ENCODE measurements at places on chromosomes 3 and 15.

DNA sequence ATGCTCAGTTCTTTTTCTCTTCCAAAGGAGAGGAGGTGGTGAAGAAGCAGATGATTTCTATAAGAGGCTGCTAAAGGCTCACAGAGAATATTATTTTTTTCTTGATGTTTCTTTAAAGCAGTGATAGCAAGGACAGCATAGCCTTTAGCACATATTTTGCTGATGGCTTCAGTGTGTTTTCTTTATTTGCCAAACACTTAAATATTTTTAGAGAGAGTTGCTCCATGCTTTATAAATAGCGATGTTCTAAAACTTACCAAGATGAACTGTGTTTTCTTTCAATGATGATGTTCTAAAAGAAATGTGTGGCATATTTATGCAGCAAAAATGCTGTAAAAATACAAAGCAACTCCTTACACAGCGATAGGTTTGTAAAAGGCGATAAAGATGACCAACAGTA is 11.8 kb upstream of the KCNAB1 start:
- no peak for DNase-seq

- no peak for DNase-seq
These were observed 34.6 kb upstream of the SEMA6D start for GRCh38 chr15:47682661-47683060.

DNA sequence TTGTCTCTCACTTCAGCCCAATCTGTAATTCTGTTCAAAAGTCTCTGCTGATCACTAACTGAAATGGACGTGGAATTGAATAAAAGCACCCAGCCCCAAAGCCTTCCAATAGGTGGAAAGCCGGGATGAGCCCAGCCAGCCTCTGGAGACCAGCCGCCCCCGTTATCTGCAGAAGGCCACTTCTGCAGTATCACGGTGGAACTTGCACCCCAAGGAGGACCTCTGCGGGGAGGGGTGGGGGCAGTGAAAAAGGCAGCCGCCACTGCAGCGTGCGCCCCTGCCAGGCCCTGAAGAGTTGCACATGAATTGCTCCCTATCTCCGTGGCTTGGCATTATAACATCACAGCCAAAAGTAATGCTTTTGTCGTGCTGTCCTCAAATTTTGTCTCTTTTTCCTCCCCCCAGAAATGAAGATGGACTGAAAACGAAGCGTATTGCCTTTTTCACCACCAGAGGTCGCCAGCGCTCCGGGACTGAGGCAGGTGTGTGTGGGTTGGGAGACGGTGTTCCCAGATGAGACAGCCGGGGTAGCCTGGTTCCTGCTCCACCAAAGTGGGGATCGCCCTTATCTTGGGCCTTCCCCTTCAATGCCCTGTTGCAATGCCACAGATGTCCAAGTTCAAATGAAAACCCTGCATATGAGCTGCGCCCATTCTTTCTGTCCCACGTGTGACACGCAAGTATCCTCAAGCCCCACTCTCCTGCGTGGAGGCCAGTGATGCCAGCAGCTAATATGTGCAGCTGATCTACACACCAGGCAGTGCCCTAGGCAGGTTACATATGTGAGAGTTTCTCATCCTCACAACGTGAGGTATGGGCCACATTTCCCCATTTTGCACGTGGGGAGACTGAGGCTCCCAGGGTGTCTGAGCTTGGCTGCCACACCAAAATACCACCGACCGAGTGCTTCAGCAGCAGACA is 96.0 kb downstream of the LRRK1 start:
- peak; percentile 71 for DNase-seq

DNA sequence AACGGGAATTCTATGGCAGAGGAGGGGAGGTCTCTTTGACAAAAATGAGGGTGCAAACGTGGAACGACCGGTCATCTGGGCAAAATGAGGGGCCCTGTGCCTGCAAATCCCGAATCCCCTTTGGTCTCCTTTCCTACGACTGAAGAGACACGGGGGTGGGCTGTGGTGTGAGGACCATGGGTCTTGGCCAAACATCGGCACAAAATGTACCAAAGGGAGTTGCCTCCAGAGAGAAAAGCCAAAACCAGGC is 498 bp downstream of the ZNF280D start:
- no peak for DNase-seq

- DNase-seq, result no peak
These were observed 61.7 kb downstream of the TAMM41 start for GRCh38 chr3:11784971-11785377.

DNA sequence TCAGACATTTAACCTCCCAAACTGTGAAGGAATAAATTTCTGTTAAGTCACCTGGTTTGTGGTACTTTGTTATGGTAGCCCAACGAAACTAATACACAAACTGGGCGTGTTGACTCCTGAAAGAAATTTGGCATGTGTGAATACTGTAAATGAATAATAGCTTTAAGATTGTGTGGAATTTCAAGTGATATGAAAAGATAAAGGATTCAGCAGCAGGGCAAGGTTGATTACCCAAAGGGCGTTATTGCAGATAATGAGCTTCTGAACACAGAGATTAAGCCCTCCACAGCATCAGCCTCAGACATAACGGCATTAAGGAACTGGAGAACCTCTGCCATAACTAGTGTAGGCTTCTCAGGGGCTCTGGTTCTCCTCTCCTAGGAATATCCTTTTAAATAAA is 451.5 kb upstream of the NECTIN3 start:
- no peak for DNase-seq

- no peak for DNase-seq
These were observed 12.1 kb downstream of the HEG1 start for GRCh38 chr3:125043599-125044151.

- DNase-seq, result no peak
These were observed 233.3 kb downstream of the SHOX2 start for GRCh38 chr3:157872902-157873301.

GRCh38 chr3:121545049-121545573 is 677 bp downstream of the POLQ start:
- DNase-seq, result peak; percentile 51

GRCh38 chr3:188524052-188524451 is 370.1 kb downstream of the LPP start:
- DNase-seq, result no peak

GRCh38 chr3:9192248-9193025 is 57.0 kb downstream of the SRGAP3 start:
- DNase-seq, result no peak

DNA sequence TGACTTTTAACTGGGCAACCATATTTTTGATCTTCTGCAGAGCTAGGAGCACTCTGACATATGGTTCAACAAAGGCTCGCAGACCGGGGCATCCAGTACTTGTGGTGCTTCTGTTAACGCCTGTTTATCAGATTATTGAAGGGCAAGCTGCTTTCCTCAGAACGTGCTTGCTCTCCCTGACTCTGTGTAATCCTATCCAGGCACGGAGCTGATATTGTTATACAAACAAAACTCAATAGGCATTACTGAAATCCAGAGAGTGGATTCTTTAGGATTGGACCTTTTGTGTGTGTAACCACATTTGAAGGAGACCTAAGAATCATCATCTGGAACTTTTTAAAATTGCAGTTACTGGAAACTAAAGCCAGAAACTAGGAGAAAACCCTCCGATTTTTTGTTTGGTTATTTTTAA is 246.5 kb downstream of the PTPRG start:
- DNase-seq, result no peak

GRCh38 chr3:38581774-38582173 is 67.7 kb downstream of the SCN5A start:
- DNase-seq, result no peak

DNA sequence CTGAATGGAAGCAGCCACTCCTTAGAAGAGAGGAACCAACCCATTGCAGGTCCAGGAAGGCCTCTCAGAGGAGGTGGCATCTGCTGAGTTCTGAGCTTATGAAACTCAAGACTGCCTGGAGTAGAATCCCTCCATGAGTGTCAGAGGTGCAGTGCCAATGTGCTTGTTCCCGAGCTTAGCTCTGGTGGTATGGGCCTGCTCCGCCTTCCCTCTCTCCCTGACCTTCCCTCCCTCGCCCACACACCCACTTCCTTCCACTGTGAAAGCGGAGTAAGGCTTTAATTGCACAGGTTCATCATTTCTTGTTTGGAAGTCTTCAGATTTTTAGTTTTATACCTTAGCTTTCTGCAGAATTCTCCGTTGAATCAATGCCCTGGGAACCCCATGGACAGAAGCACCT is 208.0 kb upstream of the BHLHE40 start:
- DNase-seq, result no peak

- DNase-seq, result no peak
These were observed 42.1 kb downstream of the USF3 start for GRCh38 chr3:113654310-113654709.

- no peak for DNase-seq
These were observed 42.8 kb upstream of the SECISBP2L start for GRCh38 chr15:49088996-49089395.

DNA sequence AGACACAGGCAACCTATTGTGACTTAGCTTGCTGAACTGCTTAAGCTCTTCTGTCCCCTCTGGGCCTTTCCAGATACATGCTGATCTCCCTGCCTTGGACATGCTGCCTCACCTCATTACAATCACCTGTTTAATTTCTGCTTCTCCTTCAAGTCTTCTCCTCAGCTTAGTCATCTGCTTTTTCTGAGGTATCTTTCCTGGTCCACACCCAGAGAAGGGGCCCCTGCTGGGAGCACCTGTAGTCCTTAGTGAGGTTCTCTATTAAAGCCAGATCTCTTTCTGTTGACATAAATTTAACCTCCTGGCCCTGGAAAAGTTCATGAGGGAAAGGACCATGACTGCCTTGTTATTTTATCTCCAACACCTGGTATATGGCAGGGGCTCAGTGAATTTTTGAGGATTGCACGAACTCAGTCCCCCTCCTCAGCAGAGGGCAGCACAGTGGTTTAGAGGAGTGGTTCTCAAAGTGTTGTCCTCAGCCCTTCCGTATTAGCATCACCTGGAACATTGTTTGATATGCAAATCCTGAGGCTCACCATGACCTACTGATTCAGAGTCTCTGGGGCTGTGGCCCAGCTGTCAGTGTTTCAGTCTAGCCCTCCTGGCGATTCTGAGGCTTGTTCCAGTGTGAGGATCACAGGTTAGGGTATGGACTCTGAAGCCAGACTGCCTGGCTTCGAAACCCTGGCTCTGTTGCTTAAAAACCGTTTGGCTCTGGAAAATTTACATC is 12.7 kb downstream of the COL6A6 start:
- no peak for DNase-seq

GRCh38 chr3:123632161-123632655 is 47.4 kb upstream of the HACD2 start:
- DNase-seq, result no peak

- no peak for DNase-seq
These were observed 8.7 kb upstream of the SUMF1 start for GRCh38 chr3:4475804-4476203.

GRCh38 chr3:151230646-151231045 is 27.6 kb upstream of the GPR171 start:
- DNase-seq, result no peak

DNA sequence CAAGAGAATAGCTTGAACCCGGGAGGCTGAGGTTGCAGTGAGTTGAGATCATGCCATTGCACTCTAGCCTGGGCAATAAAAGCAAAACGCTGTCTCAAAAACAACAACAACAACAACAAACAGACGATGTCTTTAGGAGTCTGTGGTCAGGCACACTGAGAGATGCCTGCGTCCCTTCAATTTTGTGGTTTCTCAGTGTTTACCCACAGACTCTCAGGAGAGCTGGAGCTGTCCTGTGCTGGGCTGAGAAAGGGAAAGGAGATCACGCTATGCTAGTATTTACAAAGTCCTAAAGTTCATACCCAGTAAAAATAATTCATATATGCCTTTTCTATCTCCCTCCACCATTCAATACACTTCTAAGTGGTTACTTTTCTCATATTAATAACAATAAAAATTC is 6.3 kb downstream of the LAMP3 start:
- DNase-seq, result no peak

GRCh38 chr3:115321400-115321805 is 174.3 kb upstream of the ZBTB20 start:
- DNase-seq, result peak; percentile 87

DNA sequence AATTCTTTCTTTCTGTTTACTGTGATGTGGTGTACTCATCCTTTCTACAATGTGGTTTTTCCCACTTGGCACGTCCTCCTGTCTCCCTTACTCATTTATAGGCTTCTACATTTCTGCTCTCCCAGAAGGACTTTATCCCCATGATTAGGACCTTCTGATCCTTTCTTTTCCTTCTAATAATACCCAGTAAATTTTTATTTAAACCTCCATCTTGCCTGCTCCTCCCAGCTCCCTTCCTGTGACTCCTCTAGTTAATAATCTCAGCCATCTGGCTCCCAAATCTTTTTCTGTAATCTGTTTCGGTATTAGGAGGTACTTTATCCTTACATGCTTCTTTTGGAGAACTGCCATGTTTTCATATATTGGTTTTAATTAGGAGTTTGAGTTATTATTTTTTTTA is 11.2 kb upstream of the P2RY1 start:
- DNase-seq, result no peak

DNA sequence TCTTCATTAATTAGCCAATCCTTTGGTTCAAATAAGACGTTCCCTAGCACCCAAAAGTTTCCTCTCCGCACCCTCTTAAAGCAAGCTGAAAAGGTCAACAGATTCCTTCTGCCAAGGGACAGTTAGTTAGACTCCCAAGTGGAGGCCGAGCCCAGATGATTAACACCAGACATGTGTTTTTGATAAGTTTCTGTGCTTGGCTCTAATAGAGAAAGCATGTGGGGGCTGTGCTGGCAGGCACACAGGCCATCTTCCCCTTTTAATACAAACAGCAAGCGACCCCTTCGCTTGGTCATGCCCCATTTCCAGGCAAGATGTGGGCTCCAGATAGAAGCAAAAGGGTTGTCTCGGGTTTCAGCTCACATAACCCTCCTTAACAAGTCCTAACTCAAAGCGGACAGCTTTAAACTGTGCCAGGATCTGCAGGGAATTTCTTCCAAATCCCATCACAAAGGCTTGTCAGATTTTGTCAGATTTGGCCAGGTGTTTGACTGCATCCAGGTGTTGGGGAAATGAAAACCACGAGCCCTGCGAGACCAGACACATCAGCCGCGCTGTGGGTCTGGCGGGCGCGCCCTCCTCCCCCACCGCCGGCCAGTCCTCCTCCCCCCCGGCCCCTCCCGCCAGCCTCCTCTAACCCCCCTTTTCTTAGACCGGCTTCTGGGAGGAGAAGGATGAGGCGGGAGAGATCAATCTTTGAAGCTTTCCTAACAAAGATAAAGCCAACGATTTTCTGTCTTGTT is 3.3 kb downstream of the HES1 start:
- peak; percentile 47 for DNase-seq

GRCh38 chr3:47664519-47664918 is 85.9 kb upstream of the CSPG5 start:
- no peak for DNase-seq

DNA sequence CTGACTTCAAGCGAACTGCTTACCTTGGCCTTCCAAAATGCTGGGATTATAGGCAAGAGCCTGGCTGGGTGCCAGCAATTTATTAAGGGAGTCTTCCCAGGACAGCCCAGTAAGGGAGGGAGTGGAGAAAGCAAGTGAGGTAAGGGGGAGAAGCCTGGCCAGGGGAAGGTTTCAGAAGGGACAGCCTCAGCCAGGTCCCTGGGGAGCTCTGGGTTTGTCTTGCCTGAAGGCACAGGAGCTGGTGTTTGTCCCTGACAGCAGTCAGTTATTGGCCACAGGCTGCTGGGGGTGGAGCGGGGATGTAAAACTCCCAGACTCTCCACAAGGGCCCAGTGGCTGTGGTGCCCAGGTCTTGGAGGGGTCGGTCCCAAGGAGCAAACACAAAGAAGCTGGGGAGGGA is 33.0 kb upstream of the CDCP1 start:
- no peak for DNase-seq

GRCh38 chr15:71542836-71543235 is 267.5 kb upstream of the NR2E3 start:
- DNase-seq, result no peak
